ENCODE measurements at places on chromosomes 2 and 18.
A peak's percentile ranks its signal among the peaks of the same experiment; 100 is the strongest.

DNA sequence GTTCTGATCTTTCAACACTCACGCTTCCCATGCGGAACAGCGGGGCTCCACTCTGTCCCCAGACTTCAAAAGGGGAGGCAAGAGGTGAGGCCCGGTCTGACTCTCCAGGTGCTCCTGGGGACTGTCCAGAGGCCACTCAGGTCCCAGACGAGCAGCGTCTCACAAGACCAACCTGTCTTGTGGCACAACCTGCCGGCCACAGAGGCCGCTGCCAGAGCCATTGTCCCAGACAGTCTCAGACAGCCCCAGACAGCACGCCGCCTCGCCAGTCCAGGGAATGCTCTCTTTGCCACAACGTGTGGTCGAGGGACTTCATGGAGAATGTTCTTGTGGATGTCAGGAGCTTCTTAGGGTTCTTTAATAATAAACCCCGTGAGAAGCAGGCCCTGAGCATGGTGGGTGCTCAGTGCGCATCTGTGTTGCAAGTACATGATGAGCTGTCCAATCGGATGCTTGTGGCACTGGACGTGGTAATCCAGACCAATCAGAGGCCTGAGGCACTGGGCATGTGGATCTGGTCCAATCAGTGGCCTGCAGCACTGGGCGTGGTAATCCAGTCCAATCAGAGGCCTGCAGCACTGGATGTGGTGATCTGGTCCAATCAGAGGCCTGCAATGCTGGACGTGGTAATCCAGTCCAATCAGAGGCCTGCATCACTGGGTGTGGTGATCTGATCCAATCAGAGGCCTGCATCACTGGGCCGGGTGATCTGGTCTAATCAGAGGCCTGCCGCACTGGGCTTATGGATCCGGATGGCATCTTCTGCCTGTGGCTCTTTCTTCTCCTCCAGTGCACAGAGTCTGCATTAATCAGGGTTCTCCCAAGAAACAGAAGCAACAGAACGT is 76.4 kb downstream of the TMEM18 start:
- DNase-seq: no peak

GRCh38 chr2:98463551-98463971 is 18.9 kb downstream of the INPP4A start:
- no peak for DNase-seq

DNA sequence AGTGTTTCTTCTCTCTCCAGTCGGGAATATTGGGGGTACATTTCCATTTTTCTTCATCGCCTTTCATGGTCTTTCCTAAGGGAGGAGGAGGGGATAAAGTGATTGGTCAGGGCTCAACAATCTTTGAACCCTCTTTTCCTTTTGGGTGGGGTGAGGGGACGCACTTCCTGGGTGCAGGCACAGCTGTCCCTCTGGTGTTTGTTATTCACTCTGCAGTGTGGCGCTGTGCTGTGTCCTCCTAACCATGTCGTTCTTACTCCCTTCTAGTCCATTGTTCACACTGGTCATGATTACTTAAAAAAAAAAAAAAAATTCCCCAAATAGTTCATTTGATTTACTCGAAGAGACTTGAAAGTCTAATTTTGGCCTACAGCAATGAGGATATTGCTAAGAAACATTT is 44.4 kb downstream of the ZBTB14 start:
- no peak for DNase-seq

GRCh38 chr2:64781711-64782390 is 128.1 kb upstream of the SERTAD2 start:
- DNase-seq: no peak

DNA sequence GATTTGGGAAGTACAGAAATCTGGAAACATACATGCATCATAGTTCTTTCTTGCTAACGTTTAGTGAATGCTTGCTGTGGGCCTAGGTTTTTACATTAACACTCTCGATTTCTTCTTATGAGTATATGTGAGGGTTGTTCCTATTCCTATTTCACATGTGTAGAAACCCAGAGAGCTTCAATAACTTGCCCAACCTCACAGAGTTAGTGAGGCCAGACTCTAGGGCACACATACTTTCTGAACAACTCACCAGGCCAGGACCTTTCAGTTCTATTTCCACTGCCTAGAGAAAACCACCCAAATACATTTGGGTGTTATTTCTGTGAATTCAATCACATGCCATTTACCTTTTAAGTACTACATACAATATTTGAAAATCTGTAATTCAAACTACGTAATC is 8.2 kb upstream of the KCTD1 start:
- no peak for DNase-seq

DNA sequence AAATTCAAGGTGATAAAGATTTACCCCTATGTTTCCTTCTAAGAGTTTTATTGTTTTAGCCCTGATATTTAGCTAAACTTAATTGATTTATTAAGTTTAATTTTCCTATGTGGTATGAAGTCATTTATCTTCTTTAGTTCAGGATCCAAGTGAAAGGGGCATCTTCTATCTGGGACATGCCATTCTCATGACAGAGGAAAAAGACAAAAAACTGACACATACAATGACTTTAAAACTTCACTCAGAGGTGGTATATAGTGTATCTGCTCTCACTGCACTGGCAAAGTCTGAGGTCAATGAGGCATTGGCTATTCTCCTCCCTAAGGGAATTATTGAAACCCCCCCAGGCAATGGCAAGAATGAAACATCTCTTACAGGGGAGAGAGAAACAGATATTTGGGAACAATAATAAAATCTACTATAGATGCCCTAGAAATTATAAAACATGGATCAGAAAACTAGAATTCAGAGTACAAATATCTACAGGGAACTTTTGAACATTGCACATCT is 237.4 kb downstream of the MYCN start:
- DNase-seq: no peak

GRCh38 chr2:205714058-205714776 is 31.9 kb downstream of the NRP2 start:
- DNase-seq: peak; percentile 3

GRCh38 chr2:184322615-184323014 is 275.7 kb upstream of the ZNF804A start:
- DNase-seq: no peak

GRCh38 chr2:168189835-168190569 is 57.4 kb downstream of the STK39 start:
- DNase-seq: no peak

GRCh38 chr2:237075749-237076599 is 9.7 kb upstream of the COPS8 start:
- DNase-seq: no peak

GRCh38 chr2:176068419-176068832 is 15.3 kb downstream of the EVX2 start:
- DNase-seq: no peak

- no peak for DNase-seq
Observed at GRCh38 chr2:7803515-7803914, 878.3 kb upstream of the ID2 start.

DNA sequence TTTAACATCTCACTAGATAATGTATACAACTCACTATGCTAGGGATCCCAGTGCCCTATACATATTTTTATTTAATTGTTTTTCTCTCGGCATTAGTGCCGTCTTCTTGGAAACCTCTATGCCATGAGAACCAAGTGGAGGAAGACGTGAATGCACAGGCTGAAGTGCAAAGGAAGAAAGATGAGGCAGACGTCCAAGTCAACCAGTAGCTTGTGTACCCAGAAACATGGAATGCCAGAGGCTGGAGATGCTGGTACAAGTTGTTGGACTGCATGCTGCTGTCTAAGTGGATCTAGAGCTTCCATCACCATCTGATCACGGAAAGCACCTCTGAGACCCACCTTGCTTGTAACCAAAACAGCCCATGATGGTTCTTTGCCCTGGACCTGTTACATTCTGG is 12.5 kb upstream of the GEMIN6 start:
- DNase-seq: no peak

GRCh38 chr18:36389811-36390581 is 92.5 kb downstream of the FHOD3 start:
- no peak for DNase-seq

- DNase-seq: peak; percentile 39
Observed at GRCh38 chr2:162013514-162014475, 60.2 kb downstream of the DPP4 start.

DNA sequence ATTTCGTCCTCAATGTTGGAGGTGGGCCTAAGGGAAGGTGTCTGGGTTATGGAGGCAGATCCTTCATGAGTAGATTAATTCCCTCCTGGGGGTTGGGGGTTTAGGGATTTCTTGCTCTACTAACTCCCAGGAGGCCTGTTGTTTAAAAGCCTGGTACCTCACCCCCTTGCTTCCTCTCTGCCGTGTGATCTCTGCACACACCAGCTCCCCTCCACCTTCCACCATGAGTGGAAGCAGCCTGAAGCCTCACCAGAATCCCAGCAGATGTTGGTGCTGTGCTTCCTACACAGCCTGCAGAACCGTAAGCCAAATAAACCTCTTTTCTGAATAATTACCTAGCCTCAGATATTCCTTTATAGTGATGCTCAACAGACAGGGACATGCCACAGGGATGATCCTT is 141.5 kb downstream of the ZNF516 start:
- DNase-seq: no peak

DNA sequence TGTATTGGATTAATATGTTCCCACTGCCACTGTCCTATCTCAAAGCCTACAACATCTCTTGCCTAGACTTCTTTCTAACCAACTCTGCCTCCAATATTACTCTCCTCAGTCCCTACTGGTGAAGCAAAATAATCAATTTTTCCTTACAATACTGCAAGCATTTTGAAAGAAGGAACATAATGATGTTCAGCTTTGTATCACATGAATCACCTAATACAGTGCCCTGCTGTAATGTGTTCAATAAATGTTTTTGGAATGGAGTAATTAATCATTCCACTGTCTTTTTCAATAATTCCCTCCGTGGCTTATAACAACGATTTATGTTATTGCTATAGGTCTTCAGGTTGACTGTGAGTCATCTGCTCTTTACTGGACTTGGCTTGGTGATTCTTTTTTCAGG is 356.4 kb downstream of the TDRD15 start:
- no peak for DNase-seq

DNA sequence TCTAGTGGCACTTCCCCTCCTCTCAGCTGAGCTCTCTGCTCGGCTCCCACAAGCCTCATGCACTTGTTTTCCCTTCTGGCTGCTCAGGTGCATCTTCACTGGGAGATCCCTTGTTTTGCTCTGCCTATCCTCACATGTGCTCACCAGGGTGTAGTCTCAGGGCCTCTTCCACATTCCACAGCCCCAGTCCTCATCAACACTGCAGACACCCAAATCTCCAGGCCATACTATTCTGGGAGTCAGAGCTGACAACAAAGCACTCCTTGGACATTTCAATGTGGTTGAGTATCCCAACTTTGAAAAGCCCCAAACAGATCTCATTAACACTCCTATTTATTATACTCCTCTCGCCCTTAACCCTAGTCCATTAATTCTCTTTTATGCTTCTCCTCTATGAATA is 71.3 kb downstream of the CCDC93 start:
- no peak for DNase-seq

DNA sequence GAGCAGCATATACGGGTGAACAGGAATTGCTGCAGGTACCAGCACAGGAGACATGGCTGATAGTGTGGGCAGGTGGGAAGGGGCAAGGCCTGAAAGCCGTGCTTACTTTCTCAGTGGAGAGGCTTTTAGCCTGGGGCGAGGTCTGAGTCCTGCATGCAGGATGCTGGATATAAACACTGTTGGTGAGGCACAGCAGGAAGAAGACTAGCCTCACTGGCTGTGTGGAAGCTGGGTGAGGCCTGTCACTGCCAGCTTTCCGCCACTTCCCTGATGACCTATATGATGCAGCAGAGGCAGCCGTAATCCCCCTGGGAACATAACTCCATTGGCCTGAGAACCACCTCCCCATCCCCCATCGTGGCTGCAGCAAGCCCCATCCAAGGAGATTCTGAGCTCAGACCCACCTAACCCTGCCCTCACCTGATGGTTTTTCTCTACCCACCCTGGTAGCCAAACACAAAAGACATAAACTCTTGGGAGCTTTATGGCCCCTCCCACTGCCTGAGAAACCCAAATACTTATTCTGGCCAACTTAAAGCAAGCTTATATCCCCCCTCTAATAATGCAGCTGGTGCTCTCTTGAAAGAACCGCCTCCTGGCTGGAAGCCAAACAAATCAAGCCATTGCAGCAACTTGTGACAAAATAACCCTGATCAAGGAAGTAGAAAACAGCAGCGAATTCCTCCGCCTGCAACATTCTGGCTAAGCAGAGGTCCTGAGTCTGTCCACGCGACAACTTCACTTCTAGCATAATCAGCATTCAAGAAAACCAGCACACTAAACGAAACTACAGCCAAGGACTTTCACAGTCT is 54.6 kb upstream of the DSC1 start:
- no peak for DNase-seq

GRCh38 chr18:45826084-45826483 is 609 bp downstream of the SIGLEC15 start:
- DNase-seq: no peak

GRCh38 chr18:37956020-37956419 is 390.4 kb upstream of the CELF4 start:
- no peak for DNase-seq

DNA sequence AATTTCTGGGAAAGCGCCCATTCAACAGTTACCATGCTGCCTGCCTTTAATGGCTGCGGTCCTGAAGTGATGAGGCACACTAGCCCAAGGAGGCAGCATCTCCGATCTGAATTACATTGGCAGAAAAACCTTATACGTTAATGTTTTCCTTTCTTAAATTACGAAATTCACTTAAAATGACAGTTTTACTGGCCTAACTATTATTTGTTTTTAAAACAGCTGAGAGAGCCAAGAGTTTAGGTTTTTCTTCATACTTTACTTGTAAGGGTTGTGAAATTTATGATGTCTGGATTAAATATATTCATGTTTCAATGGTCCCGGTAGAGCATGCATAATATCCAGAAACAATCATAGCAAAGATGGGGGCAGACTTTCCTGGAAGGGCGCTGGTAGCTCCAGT is 115.2 kb upstream of the REV1 start:
- no peak for DNase-seq

GRCh38 chr2:47414682-47415458 is 11.9 kb downstream of the MSH2 start:
- no peak for DNase-seq

DNA sequence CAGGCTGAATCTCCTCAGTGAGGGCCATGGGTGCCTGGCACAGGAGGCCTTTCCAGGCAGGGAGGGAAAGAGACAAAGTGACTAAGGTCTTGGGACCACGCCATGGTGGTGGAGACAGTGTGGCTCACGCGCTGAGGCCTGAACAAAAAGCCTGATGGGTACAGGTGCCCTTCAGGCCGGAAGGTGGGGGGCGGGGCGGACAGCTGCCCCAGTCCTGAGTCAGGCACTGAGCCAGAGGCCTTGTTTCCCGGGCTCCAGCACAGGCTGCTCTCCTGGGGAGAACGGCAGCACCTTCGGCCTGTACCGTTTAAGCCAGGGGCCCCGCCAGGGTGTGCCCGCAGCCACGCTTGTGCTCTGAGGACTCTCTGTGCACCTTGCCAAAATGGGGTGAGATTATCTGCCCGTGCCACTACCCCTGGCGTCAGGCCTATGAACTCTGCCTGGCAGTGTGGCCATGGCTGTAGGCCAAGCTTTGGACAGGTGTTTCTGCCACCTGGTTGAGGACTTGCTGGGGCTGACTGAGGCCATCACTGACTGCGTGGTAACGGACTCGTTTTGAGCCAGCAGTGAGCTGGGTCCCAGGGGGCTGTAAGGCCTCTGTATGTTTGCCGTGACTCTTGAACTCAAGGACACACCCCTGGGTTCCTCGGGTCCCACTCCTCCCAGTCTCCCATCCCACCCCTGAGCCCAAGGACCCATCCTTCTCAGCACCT is 31.7 kb upstream of the DNMT3A start:
- DNase-seq: no peak

- DNase-seq: no peak
Observed at GRCh38 chr2:44979581-44979980, 29.7 kb downstream of the SIX2 start.
